ENCODE measurements at places on chromosomes 5 and 9. TPM values are rescaled to one million over a fixed set of nuclear protein-coding genes. Genes with fewer than 3 reads are reported as not detected.
A peak's percentile ranks its signal among the peaks of the same experiment; 100 is the strongest.

DNA sequence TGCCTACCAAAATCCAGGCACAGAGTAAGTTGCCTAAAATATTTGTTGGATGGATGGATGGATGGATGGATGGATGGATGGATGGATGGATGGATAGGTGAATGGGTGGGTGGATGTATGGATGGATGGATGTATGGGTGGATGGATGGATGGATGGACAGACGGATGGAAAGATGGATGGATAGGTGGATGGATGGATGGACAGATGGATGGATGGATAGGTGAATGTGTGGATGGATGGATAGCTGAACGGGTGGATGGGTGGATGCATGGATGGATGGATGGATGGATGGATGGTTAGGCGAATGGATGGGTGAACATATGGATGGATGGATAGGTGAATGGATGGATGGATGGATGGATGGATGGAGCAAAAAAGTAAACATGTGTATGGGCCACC lies 131.9 kb downstream of the GABBR2 start:
- no peak for DNase-seq

GRCh38 chr5:56426693-56427092 lies 193.6 kb upstream of the ANKRD55 start:
- no peak for DNase-seq

TMOD1 gene
- not detected for total RNA-seq

ARID3C gene
- 0.26 TPM for total RNA-seq

GRCh38 chr9:112288029-112288428 lies 45.4 kb downstream of the PTBP3 start:
- no peak for DNase-seq

- no peak for DNase-seq
Observed at GRCh38 chr9:7790022-7790818, 9.4 kb downstream of the DMAC1 start.

GPR107 gene
- 20.4 TPM for total RNA-seq

SHB gene
- total RNA-seq = 16.6 TPM

DNA sequence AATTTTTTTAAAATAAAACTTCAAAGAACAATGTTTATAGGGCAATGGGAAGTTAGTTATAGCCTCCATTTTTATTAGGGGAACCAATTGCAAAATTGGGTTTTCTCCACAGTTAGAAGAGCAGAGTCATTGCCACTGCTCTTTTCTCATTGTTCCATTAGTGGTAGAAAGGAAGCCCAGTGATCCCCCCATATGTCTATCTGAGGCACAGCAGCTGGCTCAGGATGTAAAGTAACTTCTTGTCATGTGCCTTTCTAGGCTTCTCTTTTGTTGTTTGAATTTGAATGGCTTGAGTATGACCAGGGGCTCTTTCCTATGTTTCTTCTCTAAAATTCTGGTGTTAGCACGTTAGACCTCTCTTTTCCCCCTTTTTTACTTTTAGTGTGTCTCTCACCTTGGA lies 61.2 kb downstream of the UBAP1 start:
- DNase-seq = no peak

- DNase-seq = no peak
Observed at GRCh38 chr5:113224605-113225065, 210.2 kb downstream of the TSSK1B start.

GRCh38 chr9:94144394-94144793 lies 60.1 kb downstream of the PTPDC1 start:
- no peak for DNase-seq

DNA sequence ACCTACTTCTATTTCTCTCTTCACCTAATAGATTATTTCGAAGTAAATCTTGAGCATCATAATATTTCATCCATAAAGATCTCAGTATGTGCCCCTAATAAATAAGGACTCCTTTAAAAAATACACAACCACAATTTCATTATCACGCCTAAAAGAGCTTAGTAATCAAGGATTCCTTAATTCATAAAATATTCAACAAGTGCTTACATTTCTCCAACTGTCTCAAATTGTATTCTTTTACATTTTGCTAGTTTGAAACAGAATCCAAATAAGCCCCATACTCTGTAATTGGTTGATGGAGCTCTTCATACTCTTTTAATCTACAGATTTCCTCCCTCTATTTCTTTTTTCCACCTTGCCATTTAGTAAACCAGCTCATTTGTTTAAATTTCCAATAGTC lies 317.6 kb downstream of the NDUFS4 start:
- DNase-seq = no peak

DNA sequence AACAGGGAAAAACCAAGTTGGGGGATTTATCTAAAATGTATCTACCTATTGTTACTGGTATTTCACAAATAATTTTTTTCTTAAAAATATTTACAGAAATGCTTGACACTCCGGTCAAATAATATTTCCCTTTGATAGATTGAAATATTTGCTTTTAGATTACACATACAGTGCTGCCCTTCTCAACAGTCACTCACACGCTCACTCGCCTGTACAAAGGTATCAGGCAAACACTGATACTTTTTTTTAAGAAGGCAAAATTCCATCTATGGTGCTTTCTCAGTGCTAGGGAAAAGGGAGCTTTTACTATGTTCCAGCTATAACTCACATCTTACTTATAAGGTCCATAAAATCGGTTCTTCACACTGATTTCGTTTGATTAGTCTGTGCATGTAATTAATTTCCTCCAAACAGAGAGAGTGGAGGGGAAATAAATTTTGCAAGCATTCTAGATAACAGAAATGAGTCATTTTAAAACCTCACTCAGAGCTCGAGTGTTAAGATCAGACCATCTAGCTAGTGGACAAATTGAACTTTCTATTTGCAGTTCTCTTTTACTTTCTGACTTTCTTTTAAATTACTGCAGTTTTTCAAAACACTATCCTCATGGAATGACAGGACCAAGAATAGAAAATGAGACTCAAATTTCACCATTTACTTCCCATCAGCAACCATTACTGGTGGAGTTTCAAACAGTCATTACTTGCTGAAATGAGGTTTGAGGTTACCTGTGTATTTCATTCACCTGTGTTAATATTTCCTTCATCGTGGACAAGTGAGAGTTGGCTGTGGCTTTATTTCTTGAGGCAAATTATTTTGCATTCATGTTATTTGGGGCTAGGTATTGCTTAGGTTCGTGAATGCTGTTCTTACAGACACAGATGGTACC lies 273.2 kb downstream of the RAB3C start:
- peak; percentile 19 for DNase-seq

- no peak for DNase-seq
Observed at GRCh38 chr9:99577351-99577750, 244.3 kb upstream of the NR4A3 start.

DNA sequence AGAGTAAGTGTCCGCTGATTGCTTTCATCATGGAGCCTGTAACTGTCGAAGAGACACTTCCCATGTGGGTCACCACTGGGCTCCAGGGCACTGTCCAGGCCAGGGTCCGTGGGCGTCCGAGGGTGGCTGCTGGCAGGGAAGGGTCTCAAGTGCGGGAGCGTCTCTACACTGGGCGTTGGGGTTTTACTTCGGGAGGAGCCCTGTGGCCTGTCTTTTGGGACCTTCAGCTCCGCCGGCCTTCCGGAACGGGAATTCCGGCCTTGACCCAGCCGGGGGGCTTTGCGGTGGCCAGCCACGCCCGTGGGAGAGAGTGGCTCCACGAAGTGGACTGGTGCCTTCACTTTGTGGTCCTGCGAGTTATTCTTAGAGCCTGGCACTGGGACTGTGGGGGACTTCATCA lies 86.2 kb downstream of the CAMSAP1 start:
- no peak for DNase-seq

GRCh38 chr5:141636413-141637122 lies at the start of the genes HDAC3 and RELL2:
Gene HDAC3 (minus strand): TSS chr5:141636849. CDS start chr5:141636790, 59 bp downstream.
Gene RELL2 (plus strand): TSS chr5:141636997. CDS start chr5:141638226, 1,229 bp downstream.
- DNase-seq = peak; percentile 83

DNA sequence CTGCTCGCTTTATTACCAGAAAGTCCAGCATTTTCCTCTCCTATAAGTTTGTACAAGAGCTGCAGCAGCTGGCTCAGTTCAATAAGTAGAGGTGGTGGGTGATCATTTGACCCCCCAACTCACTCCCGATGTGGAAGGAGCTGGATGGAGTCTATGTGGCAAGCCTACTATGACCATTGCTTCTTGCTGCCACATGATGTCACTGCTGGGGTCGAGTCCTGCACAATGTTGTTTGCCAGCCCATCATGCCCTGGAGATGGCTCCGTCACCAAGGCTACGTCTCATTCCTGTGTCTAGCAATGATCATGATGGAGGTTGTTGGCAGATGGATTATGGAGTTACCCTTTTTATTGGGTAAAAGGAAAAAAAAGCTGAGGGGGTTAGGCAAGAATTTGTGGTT lies 266.3 kb downstream of the PSAT1 start:
- no peak for DNase-seq

TTC23L gene
- 0.26 TPM for total RNA-seq

GRCh38 chr5:148070621-148071020 lies 6.8 kb downstream of the SPINK5 start:
- DNase-seq = peak; percentile 79

DNA sequence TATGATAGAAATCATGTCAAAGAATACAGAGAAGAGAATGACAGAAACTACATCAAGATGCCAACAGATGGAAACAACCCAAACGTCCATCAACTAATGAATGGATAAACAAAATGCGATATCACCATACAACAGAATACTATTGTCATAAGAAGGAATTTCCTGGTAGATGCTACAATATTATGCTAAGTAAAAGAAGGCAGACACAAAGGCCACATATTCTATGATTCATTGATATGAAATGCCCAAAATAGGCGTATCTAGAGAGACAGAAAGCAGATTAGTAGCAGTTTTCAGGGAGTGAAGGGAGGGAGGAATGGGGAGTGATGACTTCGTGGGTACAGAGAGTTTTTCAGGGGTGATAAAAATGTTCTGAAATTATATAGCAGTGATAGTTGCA lies 58.3 kb upstream of the AKNA start:
- DNase-seq = peak; percentile 21

GRCh38 chr5:37045703-37046102 lies 169.1 kb downstream of the NIPBL start:
- no peak for DNase-seq

DNA sequence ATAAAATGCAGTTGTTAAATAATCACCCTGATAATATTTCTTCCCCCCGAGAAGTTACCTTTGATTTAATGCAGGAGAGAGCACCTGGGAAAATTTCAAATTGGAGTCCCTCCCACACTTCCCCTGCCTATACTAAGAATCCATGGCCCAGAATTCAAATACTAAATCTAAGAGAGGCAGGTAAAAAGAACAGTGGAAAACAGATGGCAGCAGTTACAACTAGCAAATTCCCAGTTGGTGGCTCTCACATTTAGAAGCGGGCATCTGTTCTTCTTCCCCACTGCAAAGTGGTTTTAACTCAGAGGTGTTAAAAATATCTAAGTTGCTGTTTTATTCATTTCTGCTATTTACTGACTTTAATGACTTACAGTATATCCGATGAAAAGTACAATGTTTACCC lies 210.4 kb upstream of the ELAVL2 start:
- no peak for DNase-seq

GRCh38 chr9:37001459-37001858 lies 32.6 kb downstream of the PAX5 start:
- no peak for DNase-seq

- peak; percentile 22 for DNase-seq
Observed at GRCh38 chr9:2741441-2742158, 24.3 kb downstream of the KCNV2 start.

DNA sequence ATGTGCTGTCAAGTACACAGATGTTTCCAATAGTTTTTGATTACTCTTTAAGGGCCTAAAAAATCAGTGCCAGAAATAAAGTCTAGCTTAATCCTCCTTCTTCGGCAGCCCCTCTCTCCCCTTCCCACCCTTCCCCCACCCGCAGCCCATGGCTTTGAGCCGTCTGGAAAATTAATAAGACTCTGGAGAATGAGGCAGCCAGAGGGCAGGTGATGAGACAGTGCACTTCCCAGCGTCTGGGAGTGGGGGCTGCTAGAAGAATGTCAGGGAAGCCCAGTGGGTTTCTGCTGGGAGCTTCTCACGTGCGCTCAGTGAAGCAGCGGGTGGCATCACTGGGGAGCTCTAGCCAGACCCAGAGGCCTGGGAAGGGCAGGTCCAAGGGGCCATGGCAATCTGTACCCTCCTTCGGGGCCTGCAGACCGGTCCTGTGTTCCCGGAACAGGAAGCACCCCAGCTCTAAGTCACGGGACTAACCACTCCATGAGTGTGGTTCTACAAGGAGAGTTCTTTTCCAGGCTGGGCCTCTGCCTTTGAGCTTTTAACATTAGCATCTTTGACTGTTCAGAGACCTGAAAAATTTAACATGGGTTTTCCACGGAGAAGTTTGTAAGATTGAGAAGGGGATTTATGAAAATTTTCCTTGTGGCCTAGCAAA lies 164.8 kb upstream of the OTULINL start:
- DNase-seq = no peak

GRCh38 chr9:110640736-110641135 lies 27.9 kb upstream of the MUSK start:
- no peak for DNase-seq

GRCh38 chr5:75588666-75589065 lies 22.6 kb upstream of the ANKDD1B start:
- no peak for DNase-seq

DNA sequence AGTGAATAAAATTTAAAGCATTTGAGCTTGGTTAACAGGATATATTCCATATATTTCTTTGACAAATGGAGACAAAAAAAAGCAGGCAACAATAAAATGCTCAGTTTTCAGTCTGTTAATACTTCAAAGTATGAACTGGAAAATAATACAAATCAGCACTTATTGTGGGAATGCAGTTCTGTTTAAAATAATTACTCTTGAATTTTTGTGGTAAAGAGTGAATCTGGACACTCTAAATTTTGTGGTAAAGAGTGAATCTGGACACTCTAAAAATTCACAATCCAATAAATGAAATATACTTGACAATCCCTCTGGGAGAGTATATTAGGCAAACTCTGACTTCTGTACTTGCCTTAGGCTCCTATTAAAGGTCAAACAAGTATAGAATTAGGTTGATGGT lies 141.9 kb upstream of the RASA1 start:
- DNase-seq = no peak

ROPN1L gene
- total RNA-seq = 0.13 TPM

DNA sequence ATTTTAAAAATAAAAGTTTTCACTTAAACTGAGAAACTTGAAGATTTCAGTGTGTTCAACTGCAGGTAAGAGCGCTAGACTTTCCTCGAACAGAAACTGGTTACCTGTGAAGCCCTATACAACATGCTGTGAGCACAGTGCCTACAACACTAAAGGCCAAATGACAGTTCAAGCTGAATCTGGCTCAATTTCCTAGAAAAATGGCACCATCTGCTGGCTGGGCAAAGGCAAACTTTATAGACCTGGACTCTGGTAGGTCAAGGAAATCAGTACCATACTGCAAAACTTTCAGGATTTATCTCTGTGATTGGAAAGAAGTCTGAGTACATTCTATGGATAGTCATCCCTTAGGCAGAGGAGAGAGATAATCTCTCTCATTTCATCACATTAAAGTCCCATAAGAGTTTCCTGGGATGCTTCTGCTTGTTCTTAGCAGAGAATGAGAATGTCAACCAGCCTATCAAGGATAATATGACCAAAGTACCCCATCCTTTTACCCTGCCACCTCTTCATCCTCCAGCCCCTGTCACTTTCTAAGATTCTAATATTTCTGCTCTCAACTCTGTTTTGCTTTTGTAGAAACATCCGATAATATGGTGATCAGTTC lies 31.8 kb upstream of the FOXB2 start:
- DNase-seq = peak; percentile 57

All from bronchial epithelial cell (primary cell).